ENCODE measurements at places on chromosomes 2 and 18.

DNA sequence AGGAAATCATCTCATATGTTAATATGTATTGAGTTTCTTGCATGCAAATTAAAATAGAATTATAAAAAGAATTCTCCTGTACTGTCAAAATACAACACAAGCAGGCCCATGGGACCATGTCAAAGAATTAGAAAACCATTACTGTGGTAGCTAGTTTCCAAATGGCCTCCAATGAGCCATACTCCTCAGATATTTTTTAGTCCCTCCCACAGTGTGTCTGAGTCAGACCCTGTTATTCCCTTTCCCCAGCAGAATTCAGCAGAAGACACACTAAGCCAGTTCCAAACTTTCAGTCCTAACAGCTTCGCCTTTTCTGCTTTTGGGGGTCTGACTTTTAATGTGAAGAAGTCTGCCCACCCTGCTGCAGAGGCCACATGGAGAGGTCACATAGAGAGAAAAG, 86.7 kb downstream of the FIGN start:
- DNase-seq = no peak

DNA sequence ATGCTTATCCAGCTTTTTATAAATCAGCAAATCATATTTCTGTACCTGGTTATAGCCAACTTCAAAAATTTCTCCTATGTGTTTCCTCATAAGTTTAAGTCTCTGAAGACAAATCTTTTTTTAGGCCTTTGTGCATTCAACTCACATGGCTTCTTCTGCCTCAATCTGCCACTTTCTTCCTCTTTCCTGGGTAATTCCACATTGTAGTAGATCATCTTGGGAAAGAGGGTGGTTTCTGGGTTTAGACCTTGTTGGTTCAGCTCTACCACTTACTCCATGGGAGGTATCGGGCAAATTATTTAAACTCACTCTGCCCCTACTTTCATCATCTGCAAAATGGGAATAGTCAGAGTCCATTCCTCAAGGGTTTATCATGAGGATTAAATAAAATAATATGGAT, 707.0 kb upstream of the ZEB2 start:
- DNase-seq = no peak

DNA sequence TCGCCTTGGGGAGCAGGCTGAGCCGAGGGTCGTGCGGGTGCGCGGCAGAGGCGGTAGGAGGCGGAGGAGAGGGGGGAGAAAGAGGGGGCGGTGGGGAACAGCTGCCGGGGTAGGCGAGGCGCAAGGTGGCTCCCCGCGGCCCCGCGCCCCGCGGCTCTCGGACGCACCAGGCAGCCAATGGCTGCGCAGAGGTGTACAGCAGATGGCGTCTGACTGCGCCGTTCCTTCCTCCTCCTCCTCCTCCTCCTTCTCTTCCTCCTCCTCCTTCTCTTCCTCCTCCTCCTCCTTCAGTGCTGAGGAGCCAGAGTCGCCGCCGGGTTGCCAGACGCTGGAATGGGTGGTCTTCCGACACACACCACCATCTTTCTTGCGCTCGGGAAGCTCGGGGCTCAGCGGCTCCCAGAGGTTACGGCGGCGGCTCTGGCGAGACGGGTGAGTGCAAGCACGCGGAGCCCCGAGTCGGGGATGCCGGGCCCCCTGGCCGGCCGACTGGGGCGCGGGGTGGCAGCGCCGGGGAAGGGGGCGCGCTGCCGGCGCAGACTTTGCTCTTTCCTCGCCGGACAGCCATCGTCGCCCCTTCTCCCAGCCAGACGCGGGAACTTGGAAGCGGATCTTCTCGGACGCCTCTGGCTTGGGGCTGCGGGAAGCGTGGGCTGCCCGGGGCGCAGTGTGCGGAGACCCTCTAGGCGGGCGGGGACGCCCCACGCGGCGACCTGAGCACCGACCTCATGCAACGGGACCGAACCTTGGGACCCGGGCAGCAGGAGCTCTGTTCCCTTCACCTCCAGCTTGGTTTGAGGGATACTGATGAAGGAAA, at the start of gene THSD7B:
Gene THSD7B (plus strand): TSS at position 290 of the 817 bp plus-strand sequence. CDS start 116,634 bp downstream, outside the sequence.
- no peak for DNase-seq

GRCh38 chr2:43905371-43905803, 66.6 kb downstream of the ABCG8 start:
- no peak for DNase-seq

DNA sequence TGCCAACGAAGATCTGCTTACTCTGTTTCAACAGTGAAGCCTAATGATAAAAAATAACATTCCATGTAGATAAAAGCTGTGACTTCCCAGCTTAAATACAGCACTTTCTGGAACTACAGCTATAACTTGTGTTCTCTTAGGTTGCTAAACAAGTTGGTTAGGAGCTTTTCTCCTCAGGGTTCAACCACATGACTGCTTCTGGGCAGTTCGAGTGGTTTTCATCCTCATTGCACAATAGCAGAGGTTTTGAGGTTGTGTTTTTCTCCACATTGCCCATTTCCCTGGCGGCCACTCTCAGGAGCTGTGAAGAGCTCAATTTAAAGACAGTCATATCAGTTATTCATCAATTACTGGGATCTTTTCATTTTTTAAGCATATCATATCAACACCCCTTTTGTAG, 102.2 kb upstream of the CYP1B1 start:
- no peak for DNase-seq

DNA sequence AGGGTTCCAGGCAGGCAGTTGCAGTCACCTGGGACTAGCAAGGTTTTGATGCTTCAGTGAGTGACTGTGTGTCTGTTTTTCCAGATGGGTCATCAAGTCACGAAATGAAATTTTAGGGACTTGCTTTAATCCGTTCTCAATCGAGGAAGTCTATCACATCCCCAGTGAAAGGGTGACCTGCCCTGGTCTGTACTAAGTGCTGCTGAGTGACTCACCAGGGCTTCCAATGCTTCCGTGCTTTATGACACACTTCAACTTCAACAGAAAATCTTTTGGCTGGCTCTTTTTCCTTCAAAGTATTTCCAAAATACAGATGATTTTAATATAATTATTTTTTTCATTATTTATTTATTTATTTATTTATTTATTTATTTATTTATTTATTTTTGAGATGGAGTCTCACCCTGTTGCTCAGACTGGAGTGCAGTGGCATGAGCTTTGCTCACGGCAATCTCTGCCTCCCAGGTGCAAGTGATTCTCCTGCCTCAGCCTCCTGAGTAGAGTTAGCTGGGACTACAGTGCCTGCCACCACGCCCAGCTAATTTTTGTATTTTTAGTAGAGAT, 18.4 kb downstream of the TFCP2L1 start:
- DNase-seq = no peak

DNA sequence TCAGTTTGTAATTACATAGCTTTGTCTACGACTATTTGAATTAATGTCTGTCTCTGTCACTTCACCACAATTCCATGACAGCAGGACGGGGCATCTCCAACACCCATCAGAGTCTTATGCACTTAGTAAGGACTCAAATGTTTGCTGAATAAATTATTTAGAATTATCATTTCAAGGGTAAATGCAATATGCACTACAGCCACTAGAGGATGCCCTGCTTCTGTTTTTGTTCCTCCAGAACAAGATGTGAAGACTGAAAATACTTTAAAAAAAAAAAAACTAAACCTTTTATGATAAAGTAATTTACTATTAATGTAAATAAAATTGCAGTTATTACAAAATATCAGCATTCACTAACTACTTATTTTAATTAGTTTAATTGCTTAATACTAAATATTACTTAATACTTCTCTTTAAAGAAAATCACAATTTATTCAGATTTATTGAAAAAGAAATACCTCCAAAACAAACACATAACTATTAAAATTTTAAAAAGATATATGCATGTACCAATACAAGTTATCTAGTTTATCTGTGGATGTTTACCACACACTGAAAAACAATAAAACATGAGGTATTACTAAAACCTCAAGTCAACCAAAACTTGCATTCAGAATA, 3.2 kb downstream of the PIGN start:
- DNase-seq = no peak

DNA sequence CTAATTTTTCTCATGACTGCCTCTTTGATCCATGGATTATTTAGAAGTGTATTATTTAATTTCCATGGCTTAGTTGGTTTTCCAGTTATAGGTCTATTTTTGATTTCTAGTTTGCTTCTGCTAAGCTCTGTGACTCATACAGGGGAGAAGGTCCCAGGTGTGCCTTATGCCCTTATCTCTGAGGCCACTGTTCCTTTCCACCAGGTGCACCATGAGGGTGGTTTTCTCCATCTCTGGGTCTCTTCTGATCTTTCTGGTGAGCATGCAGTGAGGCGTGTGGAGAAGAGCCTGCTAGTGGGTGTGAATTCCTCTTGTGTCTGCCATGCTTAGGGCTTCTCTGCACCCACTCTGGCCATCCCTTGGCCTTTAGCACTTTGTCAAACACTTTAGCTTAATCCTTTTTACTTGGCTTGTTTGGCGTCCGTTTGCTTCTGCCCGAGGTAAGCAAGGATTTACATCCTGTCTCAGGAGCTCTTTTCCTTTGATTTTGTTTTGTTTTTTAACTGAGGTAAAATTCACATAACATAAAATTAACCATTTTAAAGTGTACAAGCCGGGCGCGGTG, 129.8 kb upstream of the ARL4C start:
- DNase-seq = no peak

GRCh38 chr2:239548451-239548871, 147.6 kb upstream of the HDAC4 start:
- DNase-seq = no peak

GRCh38 chr2:201950606-201951005, 83.0 kb upstream of the FZD7 start:
- no peak for DNase-seq

DNA sequence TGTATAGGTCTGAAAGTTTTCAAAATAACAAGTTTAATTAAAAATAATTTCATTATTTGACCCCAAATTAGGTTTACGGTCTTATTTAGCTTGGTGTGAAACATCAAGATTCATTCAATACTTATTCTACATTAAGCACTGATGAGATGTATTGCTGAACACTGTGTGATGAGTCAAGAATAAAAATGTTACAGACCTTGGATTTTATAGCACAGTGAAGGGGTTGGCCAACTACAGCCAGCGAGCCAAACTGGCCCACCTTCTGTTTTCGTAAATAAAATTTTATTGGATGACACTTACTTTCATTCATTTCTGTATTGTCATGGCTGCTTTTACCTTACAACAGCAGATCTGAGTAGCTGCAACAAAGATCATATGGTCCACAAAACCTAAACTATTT, 8.3 kb downstream of the PPP4R1 start:
- no peak for DNase-seq

DNA sequence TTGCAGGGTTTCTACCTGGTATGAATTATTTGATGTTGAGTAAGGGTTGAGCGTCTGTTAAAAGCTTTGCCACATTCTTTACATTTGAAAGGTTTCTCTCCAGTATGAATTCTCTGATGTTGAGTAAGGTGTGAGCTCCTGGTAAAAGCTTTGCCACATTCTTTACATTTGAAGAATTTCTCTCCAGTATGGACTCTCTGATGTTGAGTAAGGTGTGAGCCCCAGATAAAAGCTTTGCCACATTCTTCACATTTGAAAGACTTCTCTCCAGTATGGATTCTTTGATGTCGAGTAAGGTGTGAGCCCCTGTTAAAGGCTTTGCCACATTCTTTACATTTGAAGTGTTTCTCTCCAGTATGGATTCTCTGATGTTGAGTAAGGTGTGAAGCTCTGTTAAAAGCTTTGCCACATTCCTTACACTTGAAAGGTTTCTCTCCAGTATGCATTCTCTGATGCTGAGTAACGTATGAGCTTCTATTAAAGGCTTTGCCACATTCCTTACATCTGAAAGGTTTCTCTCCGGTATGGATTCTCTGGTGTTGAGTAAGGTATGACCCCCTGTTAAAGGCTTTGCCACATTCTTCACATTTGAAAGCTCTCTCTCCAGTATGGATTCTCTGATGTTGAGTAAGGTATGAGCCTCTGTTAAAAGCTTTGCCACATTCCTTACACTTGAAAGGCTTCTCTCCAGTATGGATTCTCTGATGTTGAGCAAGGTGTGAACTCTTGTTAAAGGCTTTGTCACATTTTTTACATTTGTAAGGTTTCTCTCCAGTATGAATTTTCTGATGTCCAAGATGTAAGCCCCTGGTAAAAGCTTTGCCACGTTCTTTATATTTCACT, 27.1 kb downstream of the ZNF519 start:
- no peak for DNase-seq

DNA sequence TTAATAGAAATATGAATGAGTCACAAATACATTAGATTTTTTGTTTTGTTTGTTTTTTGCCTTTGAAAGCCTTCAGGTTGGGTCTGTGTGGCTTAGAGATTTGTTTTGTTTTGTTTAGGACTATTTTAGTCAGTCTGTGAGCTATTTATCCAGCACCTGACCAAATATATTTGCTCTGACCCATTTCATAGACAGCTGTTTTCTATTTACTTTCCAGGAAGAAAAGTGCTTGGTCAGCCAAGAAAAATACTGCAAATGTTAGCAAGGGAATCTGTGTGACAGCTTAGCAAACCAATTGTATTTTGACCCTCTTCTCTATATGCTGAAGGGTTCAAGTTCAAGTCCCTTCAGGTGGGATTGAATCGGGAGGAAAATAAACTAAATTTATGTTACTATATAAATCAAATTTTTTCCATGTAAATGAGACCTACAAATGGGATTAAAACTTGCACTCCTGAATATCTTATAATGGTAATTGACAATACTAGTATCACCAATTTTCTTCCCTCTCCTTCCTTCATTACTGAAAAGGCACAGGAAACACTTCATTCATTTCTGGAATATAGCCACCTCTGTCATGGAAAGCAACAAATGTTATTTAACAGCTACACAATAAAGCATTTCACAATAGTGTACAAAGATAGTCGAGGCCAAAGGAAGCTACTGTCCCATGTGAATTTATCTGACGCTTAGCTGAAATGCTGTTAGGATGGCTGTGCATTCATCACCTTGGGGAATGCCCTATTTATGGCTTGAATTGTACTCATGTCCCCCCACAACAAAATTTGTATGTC, 23.1 kb upstream of the KLF7 start:
- DNase-seq = no peak

DNA sequence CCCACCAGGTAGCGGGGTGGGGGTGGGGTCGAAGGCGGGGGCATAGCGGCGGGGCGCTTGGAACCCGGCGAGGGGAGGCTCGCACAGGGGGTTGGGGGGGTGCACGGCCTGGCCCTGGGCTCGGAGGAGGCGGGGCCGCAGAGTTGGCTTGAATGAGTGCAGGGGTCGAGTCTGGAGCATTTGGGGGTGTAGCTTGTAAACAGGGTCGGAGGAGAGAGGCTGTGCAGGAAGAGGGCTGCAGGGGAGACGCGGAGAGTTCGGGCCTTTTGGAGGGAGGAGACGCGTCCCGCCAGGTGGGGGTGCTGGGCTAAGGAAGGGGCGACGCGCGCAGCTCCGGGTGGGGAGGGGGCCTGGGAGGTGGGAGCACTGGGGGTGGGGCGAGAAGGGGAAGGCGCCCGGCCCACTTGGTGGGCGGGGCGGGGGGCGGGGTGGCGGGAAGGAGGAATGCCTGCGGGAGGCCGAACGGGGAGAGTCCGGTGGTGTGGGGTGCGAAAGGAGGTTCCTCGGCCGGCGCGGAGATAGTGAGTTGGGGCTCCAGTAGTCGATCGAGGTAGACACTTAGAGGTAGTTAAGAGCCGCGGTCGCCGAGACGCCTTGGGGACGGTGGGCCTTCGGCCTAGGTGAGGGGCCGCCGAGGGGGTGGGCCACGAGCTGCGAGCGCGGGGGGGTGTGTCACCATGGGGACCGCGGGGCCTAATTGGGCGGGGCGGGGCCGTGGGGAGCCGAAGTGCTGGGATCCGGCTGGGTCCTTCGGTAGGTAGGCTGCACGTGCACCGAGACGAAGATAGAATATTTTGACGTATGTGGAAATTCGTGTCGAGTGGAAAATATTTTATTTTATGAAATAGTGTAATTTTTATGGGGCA, 774 bp downstream of the MSH6 start:
- DNase-seq = peak; percentile 61

GRCh38 chr2:85728883-85729824, 24.6 kb upstream of the ATOH8 start:
- DNase-seq = peak; percentile 90

GRCh38 chr2:60316381-60317033, 236.9 kb downstream of the BCL11A start:
- peak; percentile 46 for DNase-seq

Data from HuH-7.5 (cell line).